Bronchial epithelial cell (primary cell): ENCODE measurements at places on chromosomes 5 and 9. TPM values are rescaled to one million over a fixed set of nuclear protein-coding genes. Genes with fewer than 3 reads are reported as not detected.
A peak's percentile ranks its signal among the peaks of the same experiment; 100 is the strongest.

GRCh38 chr9:70499621-70500020 is 85.2 kb upstream of the KLF9 start:
- DNase-seq: no peak

The EIF4E1B gene
- total RNA-seq: not detected in 2 replicates

DNA sequence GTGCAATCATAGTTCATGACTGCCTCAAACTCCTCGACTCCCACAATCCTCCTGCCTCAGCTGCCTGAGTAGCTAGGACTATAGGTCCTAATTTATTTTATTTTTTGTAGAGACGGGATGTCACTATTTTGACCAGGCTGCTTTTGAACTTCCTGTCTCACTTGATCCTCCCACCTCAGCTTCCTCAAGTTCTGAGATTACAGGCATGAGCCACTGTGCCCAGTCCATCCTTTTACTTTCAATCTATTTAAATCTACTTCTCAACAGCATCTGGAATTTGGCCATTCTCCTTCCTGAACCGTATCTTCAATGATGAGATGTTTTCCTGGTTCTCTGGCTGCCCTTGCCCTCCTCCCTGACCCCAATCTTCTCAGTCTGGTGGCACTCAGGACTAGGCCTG is 12.2 kb upstream of the GRIN1 start:
- DNase-seq: no peak

DNA sequence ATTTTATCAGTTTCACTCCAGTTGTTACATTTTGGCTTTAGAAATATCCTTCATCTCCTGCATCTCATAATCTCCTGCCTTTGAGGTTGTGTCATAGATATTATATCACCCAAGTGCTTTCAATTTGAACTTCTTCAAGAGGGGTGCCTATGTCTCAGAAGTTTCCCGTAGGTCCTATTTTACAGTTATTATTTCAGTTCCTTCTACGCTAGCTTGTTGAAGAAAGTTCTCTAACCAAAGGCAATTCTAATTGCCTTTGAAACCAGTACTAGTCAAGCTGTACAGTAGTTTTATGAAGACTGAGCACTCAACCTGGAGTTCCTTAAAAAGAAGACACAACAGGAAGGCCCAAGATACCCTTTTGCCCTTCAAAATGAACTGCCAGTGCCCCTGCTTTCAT is 116.4 kb downstream of the ZCCHC7 start:
- no peak for DNase-seq

The GABRA6 gene
- total RNA-seq: not detected in 2 replicates

DNA sequence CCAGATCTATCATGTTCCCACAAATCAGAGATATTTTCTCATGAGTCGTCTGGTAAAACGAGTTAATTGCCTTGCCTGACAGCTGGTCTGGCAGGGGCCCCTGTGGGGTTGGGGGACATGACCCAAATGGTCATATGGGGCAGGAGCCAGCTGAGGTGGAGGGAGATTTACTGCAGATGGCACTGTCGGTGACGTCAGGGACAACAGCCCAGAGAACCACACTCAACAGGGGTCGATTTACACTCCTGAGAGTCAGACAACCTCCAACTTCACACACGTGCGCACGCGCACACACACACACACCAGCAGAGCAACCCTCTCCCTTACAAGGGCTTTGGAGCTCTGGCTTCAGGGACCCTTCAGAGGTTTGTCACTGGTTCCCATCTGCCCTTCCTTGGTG is 23.4 kb upstream of the GABRP start:
- no peak for DNase-seq

GRCh38 chr5:122715095-122715494 is 59.8 kb upstream of the SNX2 start:
- peak; percentile 54 for DNase-seq

GRCh38 chr9:135123773-135124134 is 36.3 kb downstream of the OLFM1 start:
- DNase-seq: no peak

DNA sequence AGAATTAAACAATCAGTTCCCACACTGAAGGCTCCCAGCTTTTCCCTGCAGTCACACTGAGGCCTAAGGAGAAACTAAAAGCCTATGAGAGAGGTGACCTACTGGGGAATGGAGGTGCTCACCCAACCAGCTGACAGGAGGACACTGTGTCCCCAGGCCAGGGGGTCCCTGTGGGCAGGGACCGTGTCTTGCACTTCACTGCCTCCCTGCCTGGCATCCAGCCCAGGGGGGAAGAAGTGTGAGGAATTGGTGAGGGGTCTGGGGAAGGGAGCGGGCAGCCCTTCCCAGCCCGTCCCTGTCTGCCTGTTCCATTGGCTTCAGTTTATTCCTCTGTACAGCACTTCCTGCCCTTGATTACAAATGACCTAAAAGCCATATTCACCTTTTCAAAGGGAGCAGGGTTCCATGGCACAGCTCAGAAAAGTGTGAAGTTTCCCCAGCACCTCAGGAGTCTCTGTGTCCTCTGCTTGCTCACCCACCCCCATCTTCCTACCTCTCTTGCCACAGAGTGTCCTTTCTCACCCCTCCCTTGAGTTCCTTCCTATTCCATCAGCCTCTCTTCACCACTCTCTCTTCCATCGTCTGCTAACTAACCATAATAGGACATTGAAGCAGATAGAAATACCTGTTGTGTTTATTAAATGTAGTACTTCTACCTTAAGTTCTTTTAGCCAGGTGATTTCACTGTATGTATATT is 12.9 kb downstream of the OTULINL start:
- no peak for DNase-seq

The FGF1 gene
- total RNA-seq: under 0.01 and 0.38 TPM in 2 replicates

GRCh38 chr5:3307982-3308621 is 287.5 kb upstream of the IRX1 start:
- peak; percentile 3 for DNase-seq

- no peak for DNase-seq
Measured at GRCh38 chr9:17789316-17789715, 210.4 kb downstream of the SH3GL2 start.

DNA sequence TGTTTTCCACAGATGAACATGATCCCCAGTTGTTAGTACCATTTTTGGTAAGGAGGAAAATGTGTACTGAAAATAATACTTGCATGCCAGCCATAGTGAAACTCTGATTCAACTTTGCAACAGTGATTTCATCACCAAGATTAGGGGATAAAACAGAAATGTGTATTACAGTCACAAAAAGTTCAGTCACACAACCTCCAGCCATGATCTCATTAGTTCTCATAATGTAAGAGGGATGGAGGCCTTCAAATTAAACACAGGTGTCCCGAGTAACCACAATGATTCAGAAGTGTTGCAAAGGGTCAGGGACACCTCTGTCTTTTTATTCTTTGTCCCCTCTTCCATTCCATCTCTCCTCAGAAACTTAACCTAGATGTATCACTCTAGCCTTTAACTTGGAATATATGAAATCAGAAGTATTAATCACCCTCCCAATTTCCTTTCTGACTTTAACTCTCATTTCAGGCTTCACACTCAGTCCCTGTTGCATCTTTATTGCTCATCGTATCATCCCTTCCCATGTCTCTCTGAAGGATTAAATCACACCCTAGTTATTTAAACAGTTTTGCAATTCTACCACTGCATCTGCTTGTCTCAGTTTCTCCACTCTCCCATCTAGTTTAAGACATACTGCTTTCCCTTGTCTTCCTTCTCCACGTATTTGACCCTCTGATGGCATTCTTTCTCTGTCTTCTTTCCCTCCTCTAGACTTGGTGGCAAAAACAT is 291.2 kb downstream of the ADAMTS6 start:
- peak; percentile 96 for DNase-seq

DNA sequence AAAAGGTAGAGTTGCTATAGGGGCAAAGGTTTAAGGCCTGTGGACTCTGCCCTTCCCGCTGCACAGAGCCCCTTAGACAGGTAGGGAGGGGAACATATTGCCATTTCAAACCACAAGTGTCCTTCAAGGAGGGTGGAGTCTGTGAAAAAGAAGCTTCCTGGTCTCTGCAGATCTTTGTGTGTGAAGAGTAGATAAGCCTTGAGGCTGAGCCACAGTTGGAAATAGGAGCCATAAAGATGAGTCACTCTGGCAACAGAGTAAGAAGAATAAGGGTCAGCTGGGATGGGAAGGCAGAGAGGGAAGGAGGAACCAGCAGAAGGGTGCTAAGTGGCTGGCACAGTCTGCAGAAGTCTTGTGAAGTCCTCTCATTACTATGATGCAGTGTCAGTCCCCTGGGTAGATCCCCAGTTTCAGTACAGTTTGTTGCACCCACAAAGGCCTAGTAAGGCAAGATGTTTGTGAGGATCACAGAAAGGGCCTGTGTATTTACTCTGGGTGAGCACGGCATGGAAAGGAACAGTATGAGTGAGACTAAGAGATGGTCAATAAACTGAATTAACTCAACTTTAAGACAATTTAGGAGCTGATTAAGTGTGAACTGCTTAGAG is 18.1 kb downstream of the GRXCR2 start:
- DNase-seq: peak; percentile 80

DNA sequence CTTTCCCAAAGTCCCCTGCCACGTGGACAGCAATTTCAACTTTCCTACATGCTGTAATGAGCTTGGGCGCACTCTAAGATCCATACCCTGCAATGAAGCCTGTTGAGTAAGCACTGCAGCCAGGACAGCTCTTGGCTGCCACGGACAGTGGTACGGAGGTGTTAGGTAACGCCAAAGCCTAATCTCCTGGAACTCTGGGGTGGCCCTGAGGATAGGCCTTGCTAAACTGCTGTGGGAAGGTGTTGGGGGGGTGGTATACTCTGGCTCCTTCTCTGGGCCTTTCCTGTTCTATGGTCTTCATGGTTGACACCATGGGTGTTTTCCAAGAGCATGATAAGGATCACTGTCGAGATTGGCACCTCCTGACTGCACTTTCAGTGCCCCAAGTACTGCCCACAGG is 66.4 kb upstream of the PITX1 start:
- no peak for DNase-seq
